Muscle of leg (tissue), 16 donors: ENCODE measurements at places on chromosomes 3 and 15. TPM values are rescaled to one million over a fixed set of nuclear protein-coding genes. Genes with fewer than 3 reads are reported as not detected.

DNA sequence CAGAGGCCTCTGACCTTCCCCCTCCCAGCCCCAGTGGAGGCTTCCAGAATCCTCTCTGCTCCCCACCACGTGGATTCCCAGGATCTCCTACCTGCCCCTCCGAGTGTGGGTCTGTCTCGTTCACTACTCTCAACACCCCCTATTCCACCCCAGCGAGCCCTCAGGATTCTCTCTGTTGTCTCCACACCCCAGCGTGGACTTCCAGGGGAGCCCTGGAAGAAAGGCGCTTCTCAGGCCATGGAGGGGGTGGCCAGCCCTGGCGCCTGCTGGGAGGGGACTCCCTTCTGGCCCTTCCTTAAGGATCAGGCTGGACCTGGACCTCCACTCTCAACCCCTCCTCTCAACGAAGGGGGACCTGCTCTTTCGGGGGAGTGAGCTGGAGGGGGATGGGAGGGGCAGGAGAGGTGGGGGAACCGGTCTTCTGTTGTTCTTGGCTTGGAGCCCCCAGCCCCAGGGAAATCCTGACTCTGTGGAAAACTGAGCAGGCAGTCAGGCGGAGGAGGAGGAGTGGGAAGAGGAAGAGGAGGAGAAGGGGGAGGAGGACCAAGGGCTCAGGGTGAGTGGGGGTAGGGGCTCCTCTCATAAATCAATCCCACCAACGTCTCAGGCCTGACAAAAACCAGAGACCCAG is 32.9 kb downstream of the EPHB3 start:
- DNase-seq = peak; percentile 71

DNA sequence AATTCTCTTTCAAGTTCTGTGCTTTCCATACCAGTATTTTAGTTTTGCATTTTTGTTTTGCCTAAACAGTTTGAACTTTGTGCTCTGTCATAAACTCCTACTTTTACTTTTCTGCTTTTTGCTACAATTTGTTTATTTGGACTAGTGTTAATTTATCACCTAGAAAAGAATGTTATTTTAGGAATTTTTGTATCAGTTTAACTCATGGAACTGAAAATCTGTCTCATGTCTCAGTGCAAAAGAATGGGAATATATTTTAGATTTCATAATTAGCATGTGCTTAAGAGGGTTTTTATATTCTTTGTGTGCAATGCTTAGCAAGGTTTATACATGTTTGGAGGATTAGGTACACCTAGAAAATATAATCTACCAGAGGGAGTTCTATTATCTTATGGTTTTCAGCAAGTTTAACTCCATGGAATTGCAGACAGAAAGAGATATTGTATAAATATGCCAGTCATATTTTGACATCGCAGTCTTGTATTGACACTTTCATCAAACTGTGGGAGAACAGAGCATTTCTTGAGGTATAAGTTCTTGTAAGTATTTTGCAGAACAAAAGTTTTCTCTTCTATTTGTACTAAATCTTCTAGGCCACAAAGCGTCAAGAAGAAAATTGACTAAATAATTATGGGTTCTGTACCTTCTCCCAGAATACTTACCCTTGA is 409.9 kb downstream of the RBMS3 start:
- no peak for DNase-seq

DNA sequence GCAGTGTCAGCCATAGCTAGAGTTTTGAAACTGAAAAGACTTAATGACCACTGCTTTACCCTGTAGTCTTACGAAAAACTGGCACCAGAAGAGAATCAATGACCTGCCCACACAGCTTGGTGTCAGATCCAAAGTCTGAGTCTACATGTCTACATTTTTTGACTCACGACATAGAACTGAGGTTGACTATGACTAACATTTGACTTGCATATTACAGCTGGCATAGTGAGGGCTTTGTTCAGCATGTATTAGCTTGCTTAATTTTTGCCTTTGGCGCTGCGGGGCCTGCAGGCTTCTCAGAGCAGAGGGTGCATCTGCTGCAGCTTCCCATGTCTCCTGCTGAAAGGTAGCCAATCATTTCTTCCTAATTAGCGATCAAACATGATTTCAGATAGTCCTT is 167.0 kb downstream of the EBLN2 start:
- no peak for DNase-seq

GRCh38 chr3:125322166-125322565 is 53.0 kb downstream of the ZNF148 start:
- peak; percentile 12 for DNase-seq

DNA sequence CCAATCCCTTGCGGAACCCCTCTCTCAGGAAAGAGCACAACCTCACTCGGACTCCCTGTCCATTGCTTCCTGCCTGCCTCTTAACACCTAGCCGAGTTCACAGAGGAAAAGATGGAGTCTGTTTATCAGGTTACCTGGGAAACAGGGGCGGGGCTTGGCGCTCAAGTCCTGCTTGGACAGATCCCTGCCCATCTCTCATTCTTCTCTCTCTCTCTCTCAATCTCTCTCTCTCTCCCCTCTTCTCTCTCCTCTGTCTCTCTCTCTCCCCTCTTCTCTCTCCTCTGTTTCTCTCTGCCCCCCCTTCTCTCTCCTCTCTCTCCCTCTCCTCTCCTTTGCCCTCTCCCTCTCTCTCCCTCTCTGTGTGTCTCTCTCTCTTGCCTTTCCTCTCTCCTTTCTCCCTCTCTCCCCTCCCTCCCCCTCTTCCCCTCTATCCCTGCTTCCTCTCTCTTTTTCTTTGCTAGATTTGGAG is at the start of gene EFHB:
Gene EFHB, minus strand, starts transcription at position 120 of the 469 bp plus-strand sequence. CDS start 199 bp downstream, outside the sequence.
- DNase-seq = peak; percentile 35

- no peak for DNase-seq
These were observed 5.4 kb downstream of the OXSR1 start for GRCh38 chr3:38170722-38171121.

GRCh38 chr3:111761309-111761795 is 97.7 kb upstream of the PHLDB2 start:
- DNase-seq = peak; percentile 76

- no peak for DNase-seq
These were observed 9.7 kb downstream of the ITIH4 start for GRCh38 chr3:52820736-52821135.

- DNase-seq = no peak
These were observed 94.3 kb downstream of the XRN1 start for GRCh38 chr3:142353571-142353970.

DNA sequence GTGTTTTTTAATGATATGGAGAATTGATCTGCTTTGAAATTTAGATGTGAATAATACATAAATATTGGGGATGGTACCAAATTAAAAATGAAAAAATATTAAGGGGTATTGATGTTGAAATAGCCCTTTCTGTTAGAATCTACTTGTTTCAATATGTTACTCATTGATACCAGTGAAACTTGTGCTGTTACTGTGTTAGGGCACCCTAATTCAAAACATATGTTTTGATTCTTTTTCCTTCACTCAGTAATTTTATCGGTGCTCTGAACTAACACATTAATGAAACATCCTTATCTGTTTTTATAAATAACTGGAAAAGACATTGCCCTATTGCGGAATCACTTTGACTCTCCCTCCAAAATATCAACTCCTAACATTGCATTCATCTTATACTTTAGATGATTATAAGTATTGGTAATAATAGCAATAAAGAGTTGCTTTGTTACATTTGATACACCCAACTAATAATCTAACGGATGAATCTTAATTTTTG is 52.0 kb upstream of the CCNB2 start:
- no peak for DNase-seq

DNA sequence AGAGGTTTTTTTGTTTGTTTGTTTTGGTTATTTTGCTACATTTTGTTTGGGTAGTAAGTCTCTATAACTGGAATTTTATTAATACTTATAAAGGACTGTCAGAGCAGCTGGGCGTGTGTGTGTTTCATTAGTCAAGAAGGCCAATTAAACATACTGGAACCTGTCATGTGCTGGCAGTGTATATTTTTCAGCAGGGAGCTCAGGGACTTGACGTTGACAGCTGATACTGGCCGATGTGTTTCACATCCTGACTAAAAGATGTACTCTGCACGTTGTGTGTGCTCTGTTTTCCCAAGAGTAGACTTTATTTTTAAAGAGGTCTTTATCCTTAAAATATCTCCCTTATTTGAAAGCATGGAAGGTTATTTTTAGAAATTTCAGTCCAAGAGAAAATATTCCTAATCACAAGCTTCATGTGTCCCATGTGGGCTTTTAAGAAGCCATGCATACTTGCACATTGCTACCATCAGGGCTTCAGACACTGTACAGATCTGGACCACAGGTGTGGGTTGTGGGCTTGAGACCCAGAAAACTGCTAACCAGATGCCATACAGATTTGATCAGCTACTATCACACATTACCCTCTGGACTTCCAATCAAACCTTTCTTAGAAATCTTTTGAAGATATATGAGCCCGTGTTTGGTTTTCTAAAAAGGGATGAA is 135.9 kb downstream of the FEZF2 start:
- DNase-seq = peak; percentile 48

DNA sequence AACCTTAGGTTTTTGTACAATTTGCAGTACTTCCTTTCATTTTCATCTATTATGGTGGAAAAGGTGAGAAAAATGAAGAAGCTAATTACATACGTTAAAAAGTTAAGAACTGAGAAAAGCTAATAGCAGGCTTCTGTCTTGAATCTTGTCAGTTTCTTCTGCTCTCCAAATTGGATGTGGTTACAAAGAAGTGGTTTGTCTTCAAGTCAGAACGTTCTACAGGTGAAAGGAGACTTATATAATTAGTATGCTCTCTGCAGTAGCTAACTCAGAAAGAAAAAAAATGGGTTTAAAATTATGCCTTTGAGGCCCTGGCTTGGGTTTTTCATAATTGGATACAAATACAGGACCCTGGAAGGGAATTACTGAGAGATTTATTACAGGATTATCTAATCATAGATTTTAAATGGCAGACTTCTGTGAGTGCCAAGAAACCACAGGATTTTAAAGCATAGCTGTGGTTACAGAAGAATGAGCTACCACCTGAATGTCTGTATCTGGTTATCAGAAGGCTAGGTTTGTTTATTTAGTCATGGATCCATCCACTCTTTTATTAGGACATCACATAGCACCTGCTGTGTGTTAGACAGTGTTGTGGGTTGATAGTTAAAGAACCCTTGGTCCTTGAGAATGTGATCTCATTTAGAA is 528.1 kb upstream of the MCTP2 start:
- DNase-seq = no peak

GRCh38 chr3:194181612-194182529 is 45.9 kb downstream of the HES1 start:
- DNase-seq = no peak

DNA sequence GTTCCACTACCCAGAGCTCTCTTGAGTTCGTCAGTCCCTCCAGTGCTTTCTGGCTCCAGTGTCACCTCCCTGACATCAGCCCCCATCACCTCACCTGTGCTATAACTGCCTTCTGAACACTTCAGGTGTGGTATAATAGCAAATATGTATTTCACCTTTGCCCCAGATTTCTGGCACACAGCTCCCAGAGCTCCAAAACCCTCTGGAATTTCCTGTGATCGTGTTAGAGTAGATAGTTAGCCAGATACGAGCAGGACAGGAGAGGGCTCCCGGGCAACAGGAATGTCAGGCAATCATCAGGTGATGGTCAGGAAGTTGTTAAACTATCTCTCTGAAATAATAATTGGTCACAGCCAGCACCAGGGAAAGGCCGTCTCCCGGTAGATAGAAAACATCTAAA is 22.6 kb upstream of the LIMD1 start:
- no peak for DNase-seq

GRCh38 chr15:67980773-67981685 is 73.1 kb upstream of the PIAS1 start:
- DNase-seq = no peak

GRCh38 chr15:65266469-65266868 is 20.2 kb downstream of the PARP16 start:
- no peak for DNase-seq

- DNase-seq = peak; percentile 71
These were observed 22.1 kb downstream of the UBA5 start for GRCh38 chr3:132682201-132682600.

DNA sequence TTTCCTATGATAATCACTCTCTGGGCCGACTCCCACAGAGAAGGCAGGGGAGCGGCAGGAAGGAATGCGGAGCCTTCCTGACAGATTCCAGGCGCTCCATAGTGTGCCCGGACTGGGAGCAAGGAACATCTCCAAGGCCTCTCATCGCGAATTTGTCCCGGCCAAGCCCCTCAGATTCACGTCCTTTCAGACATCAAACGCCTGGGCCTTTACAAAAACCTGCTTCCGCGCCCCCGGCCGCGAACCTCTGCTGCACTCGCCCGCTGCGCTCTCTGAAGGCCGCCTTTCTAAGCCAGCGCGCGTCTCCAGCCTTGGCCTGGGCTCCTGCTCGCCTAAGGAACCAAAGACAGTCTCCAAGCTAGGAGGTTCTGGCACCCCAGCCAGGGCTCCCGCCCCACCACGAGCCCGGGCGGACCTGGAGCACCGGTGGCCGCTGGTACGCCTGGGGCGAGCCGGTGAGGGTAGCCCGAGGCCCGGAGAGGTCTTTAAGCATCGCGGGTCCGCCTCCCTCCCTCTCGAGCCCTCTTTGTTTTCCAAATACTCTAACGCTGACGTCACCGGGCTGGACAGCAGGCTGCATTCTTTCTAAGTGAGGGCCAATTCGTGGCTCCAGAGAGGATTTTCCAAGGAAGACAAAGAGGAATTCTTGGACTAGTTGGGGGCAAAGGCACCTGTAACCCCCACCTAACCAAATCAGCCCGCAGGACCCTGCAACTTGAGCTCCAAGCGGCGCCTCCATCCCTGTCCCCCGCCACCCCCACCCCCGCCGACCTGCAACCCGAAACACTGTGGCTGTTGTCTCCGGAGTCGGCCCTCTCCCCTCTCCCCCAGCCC is 759 bp downstream of the AMOTL2 start:
- peak; percentile 98 for DNase-seq

GRCh38 chr15:87829332-87830050 is 427.0 kb downstream of the NTRK3 start:
- no peak for DNase-seq

The ARPP19 gene
- 62.8 TPM for polyA plus RNA-seq

The STAB1 gene
- polyA plus RNA-seq = 47.7 TPM

The MESP2 gene
- 0.36 TPM for polyA plus RNA-seq

The ZMYND10 gene
- polyA plus RNA-seq = 1.8 TPM

The CHRM5 gene
- 0.05 TPM for polyA plus RNA-seq

The CDHR4 gene
- polyA plus RNA-seq = 0.15 TPM

The DVL3 gene
- polyA plus RNA-seq = 89.2 TPM
